Activated CD4-positive, alpha-beta memory T cell treated with anti-CD3 and anti-CD28 coated beads, Interleukin-2, amount 10 ng/mL, durations not matched to agents 7 days and 5 days (primary cell): ENCODE measurements at places on chromosomes 3 and 15. TPM values are rescaled to one million over a fixed set of nuclear protein-coding genes. Genes with fewer than 3 reads are reported as not detected.

Gene NPAP1
- total RNA-seq: not detected

GRCh38 chr15:70936326-70936725, 43.7 kb downstream of the LRRC49 start:
- no peak for DNase-seq
- no peak overlapping the region for H3K4me3 ChIP-seq
- no peaks in the 10 kb centered on the region for H3K36me3 ChIP-seq
- H3K4me1 ChIP-seq: no peaks in the 10 kb centered on the region

- H3K27ac ChIP-seq: no peak overlapping the region
- H3K27me3 ChIP-seq: peaks cover 3% of the 10 kb centered on the region
- no peak overlapping the region for H3K4me3 ChIP-seq
- H3K4me1 ChIP-seq: peaks cover 10% of the 10 kb centered on the region
Observed at GRCh38 chr3:138567403-138567802, 26.7 kb downstream of the CEP70 start.

- H3K36me3 ChIP-seq: peaks cover 9% of the 10 kb centered on the region
- H3K4me3 ChIP-seq: no peak overlapping the region
- no peak for DNase-seq
- no peak overlapping the region for H3K27ac ChIP-seq
- no peaks in the 10 kb centered on the region for H3K4me1 ChIP-seq
Observed at GRCh38 chr3:31345581-31345980, 187.1 kb upstream of the STT3B start.

Gene OSBPL10
- total RNA-seq: 1.7 TPM

DNA sequence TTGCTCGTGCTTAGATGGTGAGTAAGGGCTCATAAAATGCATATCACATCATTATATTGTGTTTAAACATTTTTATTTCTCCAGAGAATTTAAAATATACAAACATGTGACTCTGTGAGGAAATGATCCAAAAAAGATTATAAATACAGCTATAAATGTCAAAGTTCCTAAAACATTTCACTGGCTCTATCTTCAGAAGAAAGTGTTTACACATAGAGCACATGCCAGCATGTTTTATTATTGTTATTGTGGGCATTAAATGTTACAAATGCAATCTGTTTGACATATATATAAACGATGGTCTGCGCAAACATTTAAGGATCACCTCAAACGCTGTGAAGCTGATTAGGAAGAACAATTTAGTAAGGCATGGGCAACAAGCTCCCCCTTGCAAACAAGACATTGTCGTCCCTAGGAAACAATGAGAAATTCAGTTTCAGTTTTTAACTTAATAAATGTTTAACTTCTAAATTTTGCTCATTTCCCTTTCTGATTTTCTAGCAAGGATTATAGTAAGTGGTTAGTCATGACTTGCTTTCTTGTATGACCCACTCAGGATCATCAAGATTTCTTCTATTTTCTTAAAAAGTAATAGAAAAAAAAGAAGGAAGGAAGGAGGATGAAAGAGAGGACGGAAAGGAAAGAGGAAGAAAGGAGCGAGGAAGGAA, 207.5 kb downstream of the SATB1 start:
- H3K27ac ChIP-seq: no peak overlapping the region
- H3K4me1 ChIP-seq: peaks cover 1% of the 10 kb centered on the region
- DNase-seq: no peak
- H3K36me3 ChIP-seq: no peaks in the 10 kb centered on the region
- no peak overlapping the region for H3K4me3 ChIP-seq

GRCh38 chr15:58463815-58464650, 32.2 kb downstream of the LIPC start:
- H3K27me3 ChIP-seq: peaks cover 12% of the 10 kb centered on the region
- no peak overlapping the region for H3K27ac ChIP-seq
- H3K4me3 ChIP-seq: no peak overlapping the region
- H3K36me3 ChIP-seq: peaks cover 4% of the 10 kb centered on the region
- no peak for DNase-seq

GRCh38 chr3:50862221-50862620, 187.5 kb downstream of the DOCK3 start:
- H3K36me3 ChIP-seq: no peaks in the 10 kb centered on the region
- no peak overlapping the region for H3K4me3 ChIP-seq
- H3K27ac ChIP-seq: no peak overlapping the region

DNA sequence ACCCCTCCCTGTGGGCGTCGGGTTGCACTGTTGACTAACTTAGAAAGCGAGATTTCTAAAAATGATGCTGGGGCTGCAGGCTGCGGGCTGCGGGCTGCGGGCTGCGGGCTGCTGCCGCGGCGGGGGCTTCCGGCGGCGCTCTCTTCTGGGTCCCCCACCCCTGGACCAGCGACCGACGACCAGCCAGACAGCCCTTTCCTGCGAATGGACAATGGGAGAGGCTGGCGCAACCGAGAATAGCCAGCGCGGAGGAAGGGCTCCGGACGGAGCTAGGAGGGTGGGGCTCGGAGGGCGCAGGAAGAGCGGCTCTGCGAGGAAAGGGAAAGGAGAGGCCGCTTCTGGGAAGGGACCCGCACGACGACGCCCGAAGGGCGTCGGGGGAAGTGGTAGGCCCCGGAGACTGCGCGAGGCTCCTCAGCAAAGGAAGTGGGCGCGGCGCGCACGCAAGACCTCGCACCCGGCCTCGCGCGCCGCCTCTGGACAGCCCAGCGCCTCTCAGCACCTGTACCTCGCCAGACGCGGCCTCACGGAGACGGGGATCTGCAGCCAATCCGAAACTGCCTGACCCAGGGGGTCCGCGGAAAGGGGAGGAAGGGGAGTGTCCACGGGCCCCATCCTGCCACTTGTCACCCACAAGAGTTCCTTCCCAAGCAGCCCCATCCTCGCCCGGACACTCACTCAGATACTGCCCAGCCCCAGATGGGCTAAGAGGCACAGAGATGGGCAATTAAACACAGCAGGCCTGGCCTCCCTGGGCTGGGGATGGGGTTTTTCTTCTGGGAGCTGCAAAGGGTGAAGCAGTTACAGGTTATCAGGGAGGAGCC, 70.7 kb downstream of the SLC12A8 start:
- H3K27me3 ChIP-seq: peaks cover 68% of the 10 kb centered on the region
- H3K4me1 ChIP-seq: peaks cover 41% of the 10 kb centered on the region
- peak overlapping the region; percentile 83 for H3K27ac ChIP-seq
- DNase-seq: peak; percentile 84

DNA sequence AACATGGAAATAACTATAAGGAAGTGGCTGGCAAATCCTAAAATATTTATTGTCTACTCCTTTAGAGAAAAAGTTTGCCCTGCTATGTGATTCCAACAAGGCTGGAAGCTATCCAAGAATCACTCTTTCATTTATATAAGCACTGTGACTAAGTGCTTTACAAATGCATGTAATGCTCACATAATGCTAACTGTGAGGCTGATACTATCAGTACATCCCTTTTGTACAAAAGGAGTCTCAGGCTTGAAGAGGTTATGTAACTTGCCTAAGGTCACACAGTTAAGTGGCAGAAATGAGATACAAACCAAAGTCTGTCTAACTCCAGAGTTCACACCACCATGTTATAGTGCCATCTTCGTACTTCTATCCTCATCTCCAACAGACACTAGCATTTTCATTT, 17.0 kb downstream of the TOPBP1 start:
- peaks cover 82% of the 10 kb centered on the region for H3K36me3 ChIP-seq
- H3K27me3 ChIP-seq: no peaks in the 10 kb centered on the region
- no peak overlapping the region for H3K27ac ChIP-seq
- peaks cover 13% of the 10 kb centered on the region for H3K4me1 ChIP-seq
- DNase-seq: no peak

Gene TMED3
- total RNA-seq: 35.9 TPM

- H3K36me3 ChIP-seq: peaks cover 5% of the 10 kb centered on the region
- DNase-seq: no peak
- H3K27me3 ChIP-seq: no peaks in the 10 kb centered on the region
- H3K4me1 ChIP-seq: peaks cover 5% of the 10 kb centered on the region
- no peak overlapping the region for H3K27ac ChIP-seq
- H3K4me3 ChIP-seq: no peak overlapping the region
Observed at GRCh38 chr15:64288577-64288976, 67.4 kb downstream of the CSNK1G1 start.

DNA sequence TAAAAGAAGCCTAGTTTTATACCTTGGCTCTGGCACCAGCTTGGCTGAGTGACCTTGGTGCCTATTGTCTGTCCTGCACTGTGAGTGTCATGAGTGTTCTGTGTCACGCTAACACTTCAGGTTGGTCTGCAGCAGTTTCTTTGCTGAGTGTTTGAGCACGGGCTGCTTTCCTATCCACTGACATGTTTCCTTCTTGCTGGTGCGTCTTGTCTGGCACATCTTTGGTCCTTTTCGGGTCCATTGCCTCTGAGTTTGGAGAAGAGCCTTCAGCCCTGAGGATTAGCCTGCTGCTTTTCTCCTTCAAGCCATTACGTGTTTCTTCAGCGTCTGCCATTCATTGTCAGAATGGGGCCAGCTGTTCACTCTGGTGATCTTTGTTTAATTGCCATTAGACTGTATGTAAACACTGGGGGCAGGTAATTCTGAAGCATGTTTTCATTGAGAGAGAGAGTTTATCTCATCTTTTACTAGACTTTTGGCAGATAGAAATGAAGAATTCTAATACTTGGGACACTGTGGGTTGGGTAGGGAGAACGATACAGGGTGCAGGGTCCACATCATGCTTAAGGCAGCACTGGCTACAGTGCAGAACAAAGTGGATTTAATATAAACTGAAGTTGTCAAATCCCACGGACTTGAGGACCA, 55.5 kb downstream of the LRRC28 start:
- H3K27ac ChIP-seq: no peak overlapping the region
- H3K36me3 ChIP-seq: no peaks in the 10 kb centered on the region

DNA sequence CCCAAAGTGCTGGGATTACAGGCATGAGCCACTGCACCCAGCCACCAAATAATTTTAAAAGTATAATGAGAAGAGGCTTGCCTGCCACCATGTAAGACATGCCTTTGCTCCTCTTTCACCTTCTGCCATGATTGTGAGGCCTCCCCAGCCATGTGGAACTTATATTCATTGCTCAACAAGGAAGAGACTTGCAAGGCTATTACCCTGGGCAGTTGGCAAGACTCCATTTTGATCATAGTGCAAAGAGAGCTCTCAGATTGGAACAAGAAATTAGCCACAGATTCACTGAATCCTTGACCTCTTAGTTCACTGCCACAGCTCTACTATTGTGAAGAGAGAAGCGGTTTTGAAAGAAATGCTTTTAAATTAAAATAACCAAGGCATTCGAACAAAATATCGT, 6.1 kb downstream of the SCAP start:
- no peak for DNase-seq
- H3K36me3 ChIP-seq: peaks cover 21% of the 10 kb centered on the region
- no peaks in the 10 kb centered on the region for H3K27me3 ChIP-seq
- H3K27ac ChIP-seq: no peak overlapping the region
